ENCODE measurements at places on chromosomes 5 and 9.

GRCh38 chr9:91951944-91952520 is 2.0 kb upstream of the ROR2 start:
- H3K4me1 ChIP-seq, result peaks cover 4% of the 10 kb centered on the region
- no peak overlapping the region for H3K27ac ChIP-seq
- no peaks in the 10 kb centered on the region for H3K36me3 ChIP-seq
- no peak overlapping the region for H3K4me3 ChIP-seq

DNA sequence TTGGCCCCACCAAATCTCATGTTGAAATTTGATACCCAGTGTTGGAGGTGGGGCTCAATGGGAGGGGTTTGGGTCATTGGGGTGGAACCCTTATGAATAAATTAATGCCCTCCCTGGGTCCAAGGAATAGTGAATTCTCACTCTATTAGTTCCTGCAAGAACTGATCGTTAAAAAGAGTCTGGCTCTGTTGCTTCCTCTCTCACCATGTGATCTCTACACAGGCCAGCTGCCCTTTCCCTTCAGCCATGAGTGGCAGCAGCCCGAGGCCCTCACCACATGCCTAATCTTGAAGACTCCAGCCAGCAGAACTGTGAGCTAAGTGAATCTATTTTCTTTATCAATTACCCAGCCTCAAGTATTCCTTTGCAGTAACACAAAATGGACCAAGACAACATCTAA is 106.0 kb downstream of the CAAP1 start:
- H3K4me1 ChIP-seq, result no peaks in the 10 kb centered on the region
- H3K36me3 ChIP-seq, result no peaks in the 10 kb centered on the region
- DNase-seq, result no peak
- H3K27me3 ChIP-seq, result peaks cover 1% of the 10 kb centered on the region
- no peak overlapping the region for H3K27ac ChIP-seq

GRCh38 chr9:116585896-116586295 is 101.2 kb upstream of the TRIM32 start:
- DNase-seq, result no peak
- H3K4me3 ChIP-seq, result no peak overlapping the region
- peaks cover 14% of the 10 kb centered on the region for H3K36me3 ChIP-seq
- no peaks in the 10 kb centered on the region for H3K27me3 ChIP-seq
- no peak overlapping the region for H3K27ac ChIP-seq

DNA sequence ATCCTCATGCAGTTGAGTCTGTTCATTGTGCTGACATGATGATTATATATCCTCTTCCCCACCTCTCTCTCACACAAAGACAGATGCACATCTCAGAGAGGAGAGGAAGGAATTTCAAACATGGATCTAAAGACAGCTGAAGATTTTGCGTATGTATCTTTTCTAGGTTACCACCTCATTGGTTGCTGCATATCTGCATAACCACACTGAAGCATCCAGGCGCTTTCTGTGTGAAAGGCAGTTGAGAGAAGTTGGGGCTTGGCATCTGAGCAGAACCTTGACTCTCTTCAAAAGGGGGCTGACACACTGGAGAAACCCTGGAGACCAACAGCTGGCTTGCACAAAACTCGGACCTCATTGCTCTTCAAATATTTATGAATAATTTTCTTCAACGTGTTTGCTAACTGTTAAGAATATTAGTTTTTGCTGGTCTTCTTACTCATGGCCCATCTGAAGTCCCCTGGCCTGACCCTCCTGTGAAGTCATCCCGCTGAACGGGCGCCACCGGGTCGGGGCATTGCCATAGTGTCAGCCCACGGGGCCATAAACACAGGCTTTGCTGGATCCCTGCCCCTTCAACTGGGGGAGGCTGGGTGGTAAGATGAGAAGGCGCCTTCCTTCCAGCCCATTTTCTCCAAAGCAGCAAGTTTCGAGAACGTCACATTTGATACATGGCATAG is 593.2 kb upstream of the CLINT1 start:
- H3K4me3 ChIP-seq, result no peak overlapping the region
- no peak for DNase-seq
- no peaks in the 10 kb centered on the region for H3K4me1 ChIP-seq
- no peak overlapping the region for H3K27ac ChIP-seq
- no peaks in the 10 kb centered on the region for H3K36me3 ChIP-seq

DNA sequence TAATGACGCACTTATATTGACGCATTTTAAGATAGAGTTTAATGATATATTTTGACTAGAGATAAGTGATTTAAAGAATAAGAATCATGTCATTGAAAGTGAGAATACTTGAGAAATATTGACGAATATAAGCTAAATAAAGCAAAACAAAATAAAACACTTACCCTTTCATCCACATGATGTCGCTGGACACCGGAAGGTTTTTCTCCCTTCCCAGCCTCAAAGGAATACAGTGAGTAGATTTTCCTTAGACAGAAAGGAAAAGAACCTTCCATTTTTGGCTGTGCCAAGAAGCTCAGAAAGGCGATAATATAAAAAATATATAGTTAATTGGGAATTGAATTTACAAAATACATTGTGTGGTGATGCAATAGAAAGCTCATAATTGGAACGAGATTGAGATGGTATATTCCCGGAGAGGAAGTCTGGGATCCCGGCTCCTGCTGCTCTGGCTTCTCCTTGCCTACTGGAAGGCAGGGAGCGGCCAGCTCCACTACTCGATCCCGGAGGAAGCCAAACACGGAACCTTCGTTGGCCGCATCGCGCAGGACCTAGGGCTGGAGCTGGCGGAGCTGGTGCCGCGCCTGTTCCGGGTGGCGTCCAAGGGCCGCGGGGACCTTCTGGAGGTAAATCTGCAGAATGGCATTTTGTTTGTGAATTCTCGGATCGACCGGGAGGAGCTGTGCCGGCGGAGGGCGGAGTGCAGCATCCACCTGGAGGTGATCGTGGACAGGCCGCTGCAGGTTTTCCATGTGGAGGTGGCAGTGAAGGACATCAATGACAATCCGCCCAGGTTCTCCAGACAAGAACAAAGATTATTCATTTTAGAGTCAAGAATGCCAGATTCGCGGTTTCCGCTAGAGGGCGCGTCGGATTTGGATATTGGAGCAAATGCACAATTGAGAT is at the start of gene PCDHA5:
Gene PCDHA5, plus strand, starts transcription at position 239 of the 906 bp plus-strand sequence.
- peak; percentile 36 for DNase-seq
- H3K27me3 ChIP-seq, result peaks cover 3% of the 10 kb centered on the region
- no peak within 1 kb of the TSS for H3K4me3 ChIP-seq
- H3K36me3 ChIP-seq, result no peaks in the 10 kb centered on the region
- H3K27ac ChIP-seq, result no peak within 1 kb of the TSS

- H3K4me1 ChIP-seq, result no peaks in the 10 kb centered on the region
- DNase-seq, result no peak
- no peaks in the 10 kb centered on the region for H3K27me3 ChIP-seq
- H3K4me3 ChIP-seq, result no peak overlapping the region
These were observed 80.7 kb downstream of the AP3B1 start for GRCh38 chr5:78213799-78214198.

DNA sequence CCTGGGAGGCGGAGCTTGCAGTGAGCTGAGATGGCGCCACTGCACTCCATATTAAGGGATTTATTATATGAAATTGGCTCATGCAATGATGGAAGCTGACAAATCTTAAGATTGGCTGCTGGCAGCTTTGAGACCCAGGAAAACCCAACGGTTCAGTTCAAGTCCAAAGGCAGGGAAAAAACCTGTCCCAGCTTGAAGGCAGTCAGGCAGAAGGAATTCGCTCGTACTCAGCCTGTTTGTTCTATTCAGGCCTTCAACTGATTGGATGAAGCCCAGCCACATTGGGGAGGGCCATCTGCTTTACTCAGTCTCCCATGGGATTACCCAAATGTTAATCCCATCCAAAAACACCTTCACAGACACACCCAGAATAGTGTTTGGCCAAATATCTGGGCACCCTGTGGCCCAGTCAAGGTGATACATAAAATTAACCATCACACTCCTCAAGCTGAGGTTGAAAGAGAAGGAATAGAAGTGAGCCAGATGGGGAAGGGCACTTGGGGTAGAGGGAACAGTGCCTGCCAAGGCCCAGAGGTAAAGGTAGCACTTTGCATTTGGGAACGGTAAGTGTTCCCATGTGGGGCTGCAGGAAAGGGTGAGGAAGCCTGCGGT is 8.5 kb upstream of the ORM1 start:
- peak; percentile 0 for DNase-seq
- H3K36me3 ChIP-seq, result no peaks in the 10 kb centered on the region
- H3K27me3 ChIP-seq, result peaks cover 5% of the 10 kb centered on the region
- no peak overlapping the region for H3K4me3 ChIP-seq
- no peak overlapping the region for H3K27ac ChIP-seq

DNA sequence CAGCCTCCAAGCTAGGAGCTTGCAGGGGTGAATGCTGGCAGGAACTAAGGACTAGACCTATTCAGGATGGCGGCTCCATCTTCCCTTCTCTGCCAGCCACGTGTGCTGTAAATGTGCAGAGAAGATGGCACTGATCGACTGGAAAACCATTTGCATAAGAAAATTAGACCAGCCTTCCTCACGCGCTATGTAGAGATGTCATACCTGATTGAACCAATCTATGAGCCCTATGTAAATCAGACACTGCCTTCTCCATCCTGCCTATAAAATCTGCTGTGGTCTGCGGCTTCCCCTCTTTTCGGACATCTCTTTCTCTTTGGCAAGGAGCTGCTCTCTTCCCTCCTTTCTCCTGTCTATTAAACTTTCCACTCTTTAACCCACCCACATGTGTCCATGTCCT is 91.6 kb downstream of the NPR3 start:
- no peaks in the 10 kb centered on the region for H3K27me3 ChIP-seq
- H3K27ac ChIP-seq, result no peak overlapping the region
- no peak for DNase-seq
- no peaks in the 10 kb centered on the region for H3K36me3 ChIP-seq
- H3K4me1 ChIP-seq, result no peaks in the 10 kb centered on the region

- H3K4me3 ChIP-seq, result no peak overlapping the region
- peaks cover 4% of the 10 kb centered on the region for H3K36me3 ChIP-seq
- H3K27me3 ChIP-seq, result no peaks in the 10 kb centered on the region
- peaks cover 9% of the 10 kb centered on the region for H3K4me1 ChIP-seq
These were observed 65.4 kb upstream of the ANKRD55 start for GRCh38 chr5:56298336-56299090.
